ENCODE measurements at places on chromosomes 4 and X. TPM values are rescaled to one million over a fixed set of nuclear protein-coding genes. Genes with fewer than 3 reads are reported as not detected.

DNA sequence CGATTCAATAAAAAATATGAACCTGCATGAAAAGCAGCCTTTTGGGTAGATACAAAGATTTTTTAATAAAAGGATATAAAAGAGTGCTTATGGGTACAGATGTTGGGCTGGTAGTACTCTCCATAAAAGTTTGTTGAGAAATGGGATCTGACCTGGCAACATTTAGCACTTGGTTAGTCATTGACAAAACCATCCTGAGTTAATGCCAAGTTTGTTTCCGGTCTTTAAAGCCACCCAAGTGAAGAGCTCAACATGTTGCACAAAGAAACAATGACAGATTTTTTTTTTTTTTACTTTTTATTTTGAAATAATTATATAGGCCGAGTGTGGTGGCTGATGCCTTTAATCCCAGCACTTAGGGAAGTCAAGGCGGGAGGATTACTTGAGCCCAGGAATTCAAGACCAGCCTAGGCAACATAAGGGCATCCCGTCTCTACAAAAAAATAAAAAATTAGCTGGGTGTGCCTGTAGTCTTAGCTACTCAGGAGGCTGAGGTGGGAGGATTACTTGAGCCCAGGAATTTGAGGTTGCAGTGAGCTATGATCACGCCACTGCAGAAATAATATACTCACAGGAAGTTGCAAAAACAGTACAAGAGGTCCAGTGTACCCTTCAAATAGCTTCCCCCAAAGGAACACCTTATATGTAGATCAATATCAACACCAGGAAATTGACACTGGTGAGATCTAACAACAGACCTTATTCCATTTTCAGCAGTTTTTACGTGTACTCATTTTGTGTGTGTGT, 16.6 kb downstream of the CHST7 start:
- no peaks in the 10 kb centered on the region for H3K4me1 ChIP-seq
- DNase-seq, result no peak
- no peaks in the 10 kb centered on the region for H3K36me3 ChIP-seq
- no peak overlapping the region for H3K4me3 ChIP-seq
- no peaks in the 10 kb centered on the region for H3K27me3 ChIP-seq

DNA sequence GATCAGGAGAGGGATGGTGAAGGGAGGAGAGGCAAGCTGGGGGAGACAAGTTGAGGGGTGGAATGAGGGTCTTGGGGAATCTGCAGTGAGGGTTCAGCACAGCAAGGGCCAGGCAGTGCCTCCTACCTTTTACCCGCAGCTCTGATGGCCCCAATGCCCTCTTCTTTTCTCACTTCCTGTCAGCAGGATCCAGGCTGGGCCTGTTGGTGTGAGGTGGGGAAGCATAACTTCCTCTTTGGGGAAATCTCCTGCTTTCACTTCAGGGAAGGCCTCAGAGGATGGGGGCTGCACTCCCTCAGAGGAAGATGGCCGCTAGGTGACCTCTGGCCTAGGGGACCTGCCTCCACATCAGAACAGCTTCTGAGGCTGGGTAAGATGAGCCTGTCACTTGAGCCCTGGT, 36.5 kb downstream of the EFNB1 start:
- no peaks in the 10 kb centered on the region for H3K27me3 ChIP-seq
- no peak for DNase-seq
- no peak overlapping the region for H3K27ac ChIP-seq
- no peaks in the 10 kb centered on the region for H3K4me1 ChIP-seq
- H3K36me3 ChIP-seq, result no peaks in the 10 kb centered on the region
- H3K4me3 ChIP-seq, result no peak overlapping the region

DNA sequence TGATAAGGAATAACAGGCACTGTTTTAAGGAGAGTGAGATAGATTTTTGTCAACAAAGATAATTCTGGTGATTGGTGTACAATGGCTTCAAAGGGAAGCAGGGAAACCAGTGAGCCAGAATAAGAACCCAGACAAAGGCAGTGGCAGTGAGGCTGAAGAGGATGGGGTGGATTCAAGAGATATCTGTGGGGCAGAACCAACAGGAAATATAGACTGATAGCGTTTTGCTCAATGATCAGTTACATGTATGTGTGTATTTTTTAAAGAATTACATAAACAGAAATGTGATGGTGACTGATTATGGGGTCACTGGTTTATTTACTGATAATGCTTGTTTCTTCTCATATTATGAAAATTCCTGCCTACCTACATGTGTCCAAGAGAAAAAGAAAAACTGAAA, 66.4 kb downstream of the AMMECR1 start:
- H3K27ac ChIP-seq, result no peak overlapping the region
- no peaks in the 10 kb centered on the region for H3K4me1 ChIP-seq
- no peak for DNase-seq
- no peak overlapping the region for H3K4me3 ChIP-seq
- H3K27me3 ChIP-seq, result no peaks in the 10 kb centered on the region

GRCh38 chrX:78934866-78935265, 10.3 kb upstream of the P2RY10 start:
- no peak for DNase-seq
- H3K27me3 ChIP-seq, result no peaks in the 10 kb centered on the region
- no peak overlapping the region for H3K4me3 ChIP-seq
- no peaks in the 10 kb centered on the region for H3K36me3 ChIP-seq
- H3K27ac ChIP-seq, result no peak overlapping the region
- no peaks in the 10 kb centered on the region for H3K4me1 ChIP-seq

CLDN2 gene
- not detected for total RNA-seq

DNA sequence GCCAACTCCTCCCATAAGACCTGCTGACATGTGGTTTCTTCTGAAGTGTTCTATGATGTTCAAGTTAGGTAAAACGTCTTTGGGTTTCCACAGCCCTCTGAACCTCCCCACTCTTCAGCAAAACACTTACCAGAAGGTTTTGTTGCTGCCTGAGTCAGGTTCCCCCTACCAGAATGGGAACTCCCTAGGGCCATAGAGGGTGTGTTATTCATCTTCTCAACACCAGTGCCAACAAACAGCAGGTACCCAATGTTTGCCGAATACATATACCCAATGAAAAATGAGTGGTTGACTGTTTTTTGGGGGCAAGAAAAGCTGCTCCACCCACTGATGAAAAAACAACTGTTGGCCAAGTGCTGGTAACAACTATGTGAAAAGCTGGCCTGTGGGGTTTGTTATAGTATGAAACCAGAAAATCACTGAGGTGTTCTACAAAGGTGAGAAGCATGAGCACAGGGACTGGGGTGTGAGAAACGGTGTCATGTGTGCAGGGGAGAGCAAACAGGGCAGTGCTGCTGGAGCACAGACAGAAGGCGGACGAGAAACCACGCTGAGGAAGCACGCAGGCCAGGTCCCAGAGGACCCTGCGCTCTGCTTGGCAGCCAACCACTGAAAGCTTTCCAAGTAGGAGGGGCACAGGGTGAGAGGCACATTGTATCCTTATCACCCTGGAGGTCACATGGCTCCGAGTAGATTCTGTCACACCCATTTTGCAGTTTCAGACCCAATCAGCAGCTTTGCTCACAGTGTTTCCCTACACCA, 28.8 kb downstream of the ATP8A1 start:
- H3K36me3 ChIP-seq, result no peaks in the 10 kb centered on the region
- H3K4me1 ChIP-seq, result no peaks in the 10 kb centered on the region
- no peak overlapping the region for H3K4me3 ChIP-seq
- no peak overlapping the region for H3K27ac ChIP-seq

GRCh38 chrX:130726661-130727060, 176.3 kb downstream of the ENOX2 start:
- H3K27ac ChIP-seq, result no peak overlapping the region
- no peaks in the 10 kb centered on the region for H3K36me3 ChIP-seq
- no peak for DNase-seq
- no peaks in the 10 kb centered on the region for H3K4me1 ChIP-seq
- H3K4me3 ChIP-seq, result no peak overlapping the region

TBC1D9 gene
- total RNA-seq, result 27.3 TPM

DNA sequence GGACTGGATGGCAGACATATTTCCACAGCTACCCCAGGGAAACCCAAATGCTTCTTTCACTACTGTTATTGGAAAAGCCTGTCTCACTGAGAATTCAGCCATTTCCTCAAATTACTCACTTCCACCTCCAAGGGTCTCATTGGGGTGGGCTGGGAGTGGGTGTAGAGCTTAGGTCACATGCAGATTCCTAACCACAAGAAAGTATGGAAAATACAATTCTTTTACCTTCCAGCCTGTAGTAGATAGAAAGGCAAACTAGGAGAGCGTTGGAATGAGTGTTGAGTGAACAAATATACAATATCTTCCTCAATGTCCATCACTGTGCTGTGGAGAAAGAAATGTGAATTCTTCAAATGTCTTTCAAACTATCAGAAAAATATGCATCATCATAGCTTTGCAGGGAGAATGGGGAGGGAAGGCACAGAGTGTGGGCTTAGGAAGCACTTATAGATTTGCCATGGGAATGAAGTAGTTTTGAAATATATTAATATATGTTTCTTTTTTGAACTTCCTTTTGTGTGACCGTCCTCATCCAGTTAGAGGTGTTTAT, 245.3 kb upstream of the JADE1 start:
- no peaks in the 10 kb centered on the region for H3K36me3 ChIP-seq
- H3K4me1 ChIP-seq, result peaks cover 22% of the 10 kb centered on the region
- no peaks in the 10 kb centered on the region for H3K27me3 ChIP-seq
- DNase-seq, result no peak

GRCh38 chrX:153312842-153313241, 8.7 kb downstream of the PNMA6F start:
- H3K27ac ChIP-seq, result no peak overlapping the region
- no peak for DNase-seq
- no peaks in the 10 kb centered on the region for H3K27me3 ChIP-seq
- no peaks in the 10 kb centered on the region for H3K4me1 ChIP-seq
- H3K4me3 ChIP-seq, result no peak overlapping the region
- no peaks in the 10 kb centered on the region for H3K36me3 ChIP-seq

GRCh38 chr4:10013722-10014121, 7.6 kb downstream of the SLC2A9 start:
- peaks cover 6% of the 10 kb centered on the region for H3K27me3 ChIP-seq
- peak; percentile 58 for DNase-seq
- no peaks in the 10 kb centered on the region for H3K36me3 ChIP-seq
- H3K4me3 ChIP-seq, result no peak overlapping the region

NAP1L3 gene
- 0.47 TPM for total RNA-seq

- H3K4me3 ChIP-seq, result no peak overlapping the region
- no peaks in the 10 kb centered on the region for H3K27me3 ChIP-seq
- peak; percentile 36 for DNase-seq
- H3K4me1 ChIP-seq, result peaks cover 31% of the 10 kb centered on the region
- no peaks in the 10 kb centered on the region for H3K36me3 ChIP-seq
Measured at GRCh38 chr4:74623041-74623440, 171.3 kb downstream of the BTC start.

- H3K27ac ChIP-seq, result no peak overlapping the region
- no peaks in the 10 kb centered on the region for H3K36me3 ChIP-seq
- H3K4me3 ChIP-seq, result no peak overlapping the region
- H3K4me1 ChIP-seq, result no peaks in the 10 kb centered on the region
Measured at GRCh38 chrX:22674932-22675331, 324.8 kb upstream of the DDX53 start.

DNA sequence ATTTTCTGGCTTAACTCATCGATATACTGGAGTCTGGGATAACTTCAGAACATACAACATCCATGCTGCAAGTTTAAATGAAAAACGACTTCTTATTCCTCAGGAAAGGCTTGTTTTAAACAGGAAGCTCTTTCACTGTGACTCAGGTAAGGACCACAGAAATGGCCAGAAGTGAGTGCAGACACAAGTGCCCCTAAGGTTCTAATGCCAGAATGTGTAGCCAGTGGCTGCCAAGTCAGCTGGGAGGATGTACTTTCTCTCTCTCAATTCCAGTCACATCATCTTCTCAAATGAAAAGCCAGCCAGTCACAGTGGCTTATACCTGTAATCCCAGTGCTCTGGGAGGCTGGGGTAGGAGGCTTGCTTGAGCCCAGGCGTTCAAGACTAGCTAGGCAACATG, 144.6 kb downstream of the SH3KBP1 start:
- H3K27me3 ChIP-seq, result no peaks in the 10 kb centered on the region
- H3K4me3 ChIP-seq, result no peak overlapping the region
- H3K27ac ChIP-seq, result no peak overlapping the region
- no peak for DNase-seq

DNA sequence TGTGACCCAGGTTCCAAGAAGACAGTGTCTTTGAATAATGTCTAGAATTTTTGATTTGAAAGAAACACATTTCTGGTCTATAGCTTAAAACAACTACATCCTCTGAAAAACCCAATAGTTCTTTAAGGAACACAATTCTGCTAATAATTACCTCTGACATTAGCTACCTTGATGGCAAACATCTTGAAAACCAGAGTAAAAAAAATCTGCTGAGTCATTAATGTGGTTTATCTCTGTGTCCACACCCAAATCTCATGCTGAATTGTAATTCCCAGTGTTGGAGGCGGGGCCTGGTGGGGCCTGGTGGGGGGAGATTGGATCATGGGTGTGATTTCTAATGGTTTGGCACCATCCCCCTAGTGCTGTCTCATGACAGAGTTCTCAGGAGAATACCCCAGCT, 1233.8 kb downstream of the NLGN4X start:
- no peaks in the 10 kb centered on the region for H3K36me3 ChIP-seq
- no peaks in the 10 kb centered on the region for H3K27me3 ChIP-seq
- H3K4me3 ChIP-seq, result no peak overlapping the region
- H3K4me1 ChIP-seq, result no peaks in the 10 kb centered on the region

GPR34 gene
- total RNA-seq, result not detected

MUC7 gene
- total RNA-seq, result 0.06 TPM

GRCh38 chr4:105495667-105496066, 21.8 kb upstream of the PPA2 start:
- DNase-seq, result no peak
- no peak overlapping the region for H3K27ac ChIP-seq
- no peak overlapping the region for H3K4me3 ChIP-seq
- H3K36me3 ChIP-seq, result no peaks in the 10 kb centered on the region

DNA sequence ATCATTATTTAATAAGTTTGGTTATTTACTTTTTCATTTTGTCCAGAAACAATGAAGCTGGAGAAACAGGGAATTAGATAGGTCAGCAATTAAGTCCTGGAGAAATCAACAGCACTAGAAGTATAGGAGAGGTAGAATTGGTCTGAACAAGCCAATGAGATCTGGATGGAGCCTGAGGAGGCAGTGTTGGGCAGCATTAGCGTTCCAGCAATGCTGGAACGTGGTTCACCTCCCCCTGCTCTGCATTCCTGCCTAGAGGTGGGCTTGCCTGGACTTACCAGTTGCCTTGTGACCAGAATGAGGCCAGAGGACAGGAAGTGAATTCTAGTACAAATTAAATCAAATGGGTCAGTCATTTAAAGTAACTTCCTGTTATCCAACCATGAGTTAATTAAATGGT, 4.6 kb downstream of the RASSF6 start:
- no peak overlapping the region for H3K4me3 ChIP-seq
- no peaks in the 10 kb centered on the region for H3K27me3 ChIP-seq
- H3K36me3 ChIP-seq, result no peaks in the 10 kb centered on the region
- peaks cover under 1% of the 10 kb centered on the region for H3K4me1 ChIP-seq

All from SJCRH30 (cell line).